ENCODE measurements at places on chromosomes 12 and 14.

GRCh38 chr12:106085213-106085612 is 53.5 kb downstream of the NUAK1 start:
- DNase-seq: no peak

GRCh38 chr14:37179896-37180502 is 7.6 kb upstream of the SLC25A21 start:
- DNase-seq: no peak

DNA sequence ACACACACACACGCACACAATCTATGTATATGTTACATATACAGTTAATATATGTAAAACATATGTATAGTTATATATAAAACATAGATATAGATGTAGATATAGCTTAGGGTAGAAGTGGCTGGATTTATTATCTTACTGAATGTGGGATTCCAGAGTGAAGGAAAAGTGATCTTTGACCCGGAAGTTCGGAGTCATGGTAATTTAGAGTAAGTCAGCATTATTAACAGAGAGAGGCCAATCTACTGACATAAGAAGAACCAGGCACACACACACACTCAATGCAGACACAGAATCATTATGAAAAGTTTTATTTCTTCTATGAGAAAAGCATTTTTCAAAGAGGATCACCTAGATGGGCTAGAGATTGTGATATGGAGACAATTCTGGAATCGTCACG is 384.2 kb upstream of the NOVA1 start:
- no peak for DNase-seq

DNA sequence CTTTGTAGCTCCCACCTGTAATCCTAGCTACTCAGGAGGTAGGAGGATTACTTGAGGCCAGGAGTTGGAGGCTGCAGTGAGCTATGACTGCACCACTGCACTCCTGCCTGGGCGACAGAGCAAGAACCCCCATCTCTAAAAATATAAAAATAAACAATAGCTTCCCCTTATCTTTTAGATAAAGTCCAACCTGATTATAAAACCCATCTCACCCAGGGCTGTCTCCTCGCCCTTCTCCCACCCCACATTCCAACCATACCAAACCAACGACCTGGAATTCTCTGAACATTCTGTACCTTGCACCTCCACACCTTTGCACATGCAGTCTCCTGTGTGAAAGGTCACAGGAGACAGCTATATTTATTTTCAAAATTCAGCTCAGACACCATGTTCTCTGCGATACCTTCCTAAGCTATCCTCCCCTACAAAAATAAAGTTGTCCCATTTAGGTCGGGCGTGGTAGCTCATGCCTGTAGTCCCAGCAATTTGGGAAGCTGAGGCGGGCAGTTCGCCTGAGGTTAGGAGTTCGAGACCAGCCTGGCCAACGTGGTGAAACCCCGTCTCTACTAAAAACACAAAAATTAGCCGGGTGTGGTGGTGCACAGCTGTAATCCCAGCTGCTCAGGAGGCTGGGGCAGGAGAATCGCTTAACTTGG is 7.7 kb downstream of the SLC7A7 start:
- DNase-seq: no peak

DNA sequence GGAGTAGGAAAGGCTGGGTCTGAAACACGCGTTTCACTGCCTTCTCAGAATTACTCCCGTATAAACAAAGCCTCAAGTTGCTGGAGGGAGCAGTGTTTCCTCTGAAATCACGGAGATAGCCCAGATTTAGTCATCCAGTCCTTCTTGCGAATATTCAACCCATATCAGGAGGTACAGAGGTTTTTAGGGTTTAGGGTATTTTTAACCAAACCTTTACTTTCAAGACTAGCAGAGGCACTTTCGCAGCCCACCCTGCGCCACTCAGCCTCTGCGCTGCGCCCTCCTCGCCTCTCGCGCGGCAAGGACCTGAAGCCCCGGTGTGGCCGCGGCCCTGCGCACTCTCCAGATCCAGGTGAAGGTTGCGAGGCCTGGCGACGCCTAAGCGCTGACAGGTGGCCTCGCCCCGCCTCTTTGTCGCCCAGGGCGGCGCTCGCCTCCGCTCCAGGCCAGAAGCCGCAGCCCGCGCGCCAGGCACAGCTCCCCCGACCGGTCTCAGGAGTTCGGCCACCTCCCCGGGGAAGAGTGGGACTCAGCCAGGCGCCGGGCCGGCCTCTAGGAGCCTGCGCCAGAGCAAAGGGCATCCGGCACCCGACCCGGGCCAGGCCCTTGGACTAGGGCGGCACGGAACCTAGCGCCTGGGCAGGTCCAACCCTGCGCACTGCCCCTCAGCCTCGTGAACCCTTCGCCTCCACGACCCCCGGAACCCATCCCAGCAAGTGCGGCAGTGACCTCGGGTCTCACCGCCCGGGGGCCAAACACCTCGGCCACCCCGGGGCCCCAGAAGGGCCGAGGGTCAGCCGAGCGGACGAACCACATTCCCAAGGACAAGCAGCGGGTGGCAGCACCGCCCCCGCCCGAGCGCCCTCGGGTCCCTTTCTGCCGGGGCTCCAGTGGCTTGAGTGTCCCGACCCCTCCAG is 1.8 kb upstream of the SAMD4A start:
- DNase-seq: peak; percentile 88
